ENCODE measurements at places on chromosomes 4 and X.

DNA sequence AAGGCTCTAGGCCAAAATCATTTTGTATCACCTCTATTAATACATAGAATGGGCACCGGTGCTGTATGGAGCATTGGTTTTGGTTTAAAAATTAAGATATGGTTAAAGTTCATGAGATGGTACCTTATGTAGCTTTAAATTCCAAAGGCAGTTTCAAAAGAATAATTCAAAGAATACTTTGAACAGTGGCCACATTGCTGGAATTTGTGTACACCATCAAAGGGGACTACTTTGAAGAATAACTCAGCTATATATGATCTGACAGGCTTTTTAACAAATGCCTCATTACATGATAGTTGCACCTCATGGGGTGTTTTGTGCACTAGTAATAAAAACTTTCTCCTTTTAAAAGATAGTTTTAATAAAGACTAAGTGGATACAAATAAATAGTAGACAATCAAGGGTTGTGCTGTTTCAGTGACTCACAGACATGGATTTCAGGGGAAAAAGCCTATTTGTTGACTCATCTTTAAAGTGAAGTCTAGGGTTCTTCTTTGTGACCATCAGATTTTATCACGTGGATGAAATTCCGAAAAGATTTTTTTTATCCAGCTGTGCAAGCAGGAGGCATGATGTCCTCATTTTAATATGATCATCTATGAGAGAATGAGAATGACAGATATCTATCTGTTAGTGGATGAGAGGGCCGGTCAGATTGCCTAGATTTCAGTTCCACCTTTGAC is 12.8 kb downstream of the MTM1 start:
- H3K27ac ChIP-seq: no peak overlapping the region
- no peak for DNase-seq
- H3K4me3 ChIP-seq: no peak overlapping the region

DNA sequence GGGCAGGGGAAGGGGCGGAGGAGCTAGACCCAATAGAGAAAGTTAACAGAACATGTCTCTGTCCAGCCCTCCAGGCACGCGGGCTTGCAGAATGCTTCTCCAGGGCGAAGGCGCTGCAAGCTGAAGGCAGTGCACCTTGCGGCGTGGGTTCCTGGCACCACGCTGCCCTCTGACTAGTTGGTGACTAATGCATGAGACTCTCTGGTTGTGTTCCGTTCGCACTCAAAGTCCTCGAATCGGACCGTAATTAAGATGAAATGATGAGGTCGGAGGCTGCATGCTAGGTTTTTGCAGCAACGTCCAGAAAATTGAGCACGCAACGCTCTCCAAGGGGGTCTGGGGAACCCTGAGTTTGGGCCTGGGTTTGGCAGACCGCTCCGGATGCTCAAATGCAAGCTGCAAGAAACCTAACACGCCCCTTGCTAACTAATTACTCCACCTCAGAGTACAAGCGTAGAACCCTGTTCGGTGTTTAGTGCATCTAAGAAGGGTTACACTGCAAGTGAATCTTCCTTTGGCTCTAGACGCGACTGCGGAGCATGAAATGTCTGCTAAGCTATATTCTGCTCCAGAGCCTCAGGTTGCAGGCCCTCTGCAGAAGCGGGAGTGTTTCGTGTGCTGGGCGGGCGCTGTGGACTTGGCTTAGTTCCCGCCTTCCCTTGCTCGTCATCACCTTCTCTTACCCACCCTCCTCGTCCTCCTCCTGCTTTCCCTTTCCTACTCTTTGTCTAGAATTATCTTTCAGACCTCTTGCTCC is 57.1 kb upstream of the NKAP start:
- H3K4me1 ChIP-seq: no peaks in the 10 kb centered on the region
- no peak overlapping the region for H3K27ac ChIP-seq
- H3K27me3 ChIP-seq: peaks cover 8% of the 10 kb centered on the region
- no peak for DNase-seq

GRCh38 chr4:159297091-159297490 is 194.2 kb downstream of the RAPGEF2 start:
- H3K4me3 ChIP-seq: no peak overlapping the region
- DNase-seq: no peak
- H3K4me1 ChIP-seq: no peaks in the 10 kb centered on the region
- H3K27ac ChIP-seq: no peak overlapping the region
- H3K36me3 ChIP-seq: no peaks in the 10 kb centered on the region

- no peaks in the 10 kb centered on the region for H3K36me3 ChIP-seq
- no peak overlapping the region for H3K27ac ChIP-seq
- DNase-seq: no peak
- no peaks in the 10 kb centered on the region for H3K4me1 ChIP-seq
These were observed 135.0 kb upstream of the TENT5D start for GRCh38 chrX:80285131-80285773.

GRCh38 chr4:111652986-111653385 is 492.3 kb upstream of the FAM241A start:
- no peak for DNase-seq
- no peak overlapping the region for H3K27ac ChIP-seq
- H3K4me3 ChIP-seq: no peak overlapping the region
- no peaks in the 10 kb centered on the region for H3K4me1 ChIP-seq

GRCh38 chr4:96766359-96766758 is 926.5 kb downstream of the PDHA2 start:
- no peak for DNase-seq
- no peaks in the 10 kb centered on the region for H3K4me1 ChIP-seq

DNA sequence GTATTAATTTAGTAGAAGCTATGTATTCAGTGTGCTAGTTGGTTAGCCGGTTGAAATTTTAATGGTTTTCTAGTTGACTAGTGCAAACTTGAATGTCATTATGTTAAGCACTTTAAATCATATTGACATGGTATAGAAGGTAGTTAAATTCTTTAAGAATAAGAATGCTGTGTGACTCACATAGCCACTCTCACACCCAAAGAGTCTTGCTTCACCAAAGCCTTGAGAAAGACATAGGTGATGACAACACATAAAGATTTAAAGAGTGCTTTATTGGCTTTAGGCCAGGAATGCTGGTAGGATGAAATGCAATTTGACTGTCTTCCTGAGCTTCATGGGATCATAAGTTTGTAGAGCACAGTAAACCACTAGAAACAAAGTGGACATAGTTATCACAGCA is 85.3 kb downstream of the DCAF8L2 start:
- no peaks in the 10 kb centered on the region for H3K36me3 ChIP-seq
- no peak overlapping the region for H3K4me3 ChIP-seq
- H3K27me3 ChIP-seq: no peaks in the 10 kb centered on the region
- H3K4me1 ChIP-seq: no peaks in the 10 kb centered on the region
- DNase-seq: no peak
- H3K27ac ChIP-seq: no peak overlapping the region

- H3K27me3 ChIP-seq: no peaks in the 10 kb centered on the region
- DNase-seq: no peak
- no peaks in the 10 kb centered on the region for H3K36me3 ChIP-seq
- no peak overlapping the region for H3K27ac ChIP-seq
These were observed 23.9 kb downstream of the SORBS2 start for GRCh38 chr4:185787926-185788679.

DNA sequence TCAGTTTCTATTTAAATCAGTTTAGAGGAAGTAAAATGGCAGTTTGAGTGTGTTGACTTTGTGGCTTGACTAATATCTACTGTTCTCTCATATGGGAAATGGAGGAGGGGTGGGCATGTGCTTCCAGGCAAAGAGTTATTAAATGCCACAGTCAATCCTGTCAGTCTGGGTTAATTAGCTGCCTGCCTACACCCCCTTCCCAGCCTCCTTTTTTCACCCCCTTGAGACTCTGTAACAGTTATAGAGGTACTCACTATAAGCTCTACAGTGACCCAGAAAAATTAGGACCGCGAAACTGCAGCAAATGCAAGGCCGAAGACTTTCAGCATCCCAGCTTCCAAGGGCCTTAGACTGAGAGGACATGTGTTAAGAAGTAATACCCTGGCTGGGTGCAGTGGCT is 165.2 kb downstream of the CORIN start:
- no peak overlapping the region for H3K4me3 ChIP-seq
- DNase-seq: no peak
- H3K27me3 ChIP-seq: no peaks in the 10 kb centered on the region
- H3K4me1 ChIP-seq: no peaks in the 10 kb centered on the region
- no peaks in the 10 kb centered on the region for H3K36me3 ChIP-seq

GRCh38 chr4:151409470-151410313 is 716 bp downstream of the FHIP1A start:
- H3K27me3 ChIP-seq: peaks cover 6% of the 10 kb centered on the region
- DNase-seq: no peak
- no peak overlapping the region for H3K27ac ChIP-seq
- peaks cover 17% of the 10 kb centered on the region for H3K4me1 ChIP-seq
- H3K4me3 ChIP-seq: no peak overlapping the region
- H3K36me3 ChIP-seq: no peaks in the 10 kb centered on the region

All from GM12878 (cell line).